ENCODE measurements at places on chromosomes 1 and 21. TPM values are rescaled to one million over a fixed set of nuclear protein-coding genes. Genes with fewer than 3 reads are reported as not detected.

PYCR2 gene
- 64.2 TPM for total RNA-seq

QSOX1 gene
- total RNA-seq: 92.4 TPM

TMIGD3 gene
- total RNA-seq: not detected

MROH9 gene
- not detected for total RNA-seq

TMPRSS3 gene
- not detected for total RNA-seq

STUM gene
- 1.2 TPM for total RNA-seq

TP73 gene
- total RNA-seq: 0.56 TPM

PLA2G2D gene
- total RNA-seq: not detected

TDRKH gene
- 3.0 TPM for total RNA-seq

PLK3 gene
- total RNA-seq: 53.5 TPM

SH3D21 gene
- 7.8 TPM for total RNA-seq

C2CD4D gene
- 0.33 TPM for total RNA-seq

XCL2 gene
- total RNA-seq: not detected

LRRC71 gene
- not detected for total RNA-seq

RAB4A gene
- total RNA-seq: 52.8 TPM

NBPF10 gene
- total RNA-seq: 1.2 TPM

DNALI1 gene
- 4.8 TPM for total RNA-seq

UBE2U gene
- total RNA-seq: not detected

RPTN gene
- total RNA-seq: not detected

ARHGEF10L gene
- 3.4 TPM for total RNA-seq

GIPC2 gene
- total RNA-seq: not detected

CAPN2 gene
- 516 TPM for total RNA-seq

KRTAP6-3 gene
- total RNA-seq: not detected

LAMB3 gene
- 920 TPM for total RNA-seq

Measured in mammary epithelial cell (primary cell).